Stimulated activated CD8-positive, alpha-beta memory T cell treated with anti-CD3 and anti-CD28 coated beads, Interleukin-4, amount 100 ng/mL, for 4 hours (primary cell): ENCODE measurements at places on chromosomes 5 and 9.

DNA sequence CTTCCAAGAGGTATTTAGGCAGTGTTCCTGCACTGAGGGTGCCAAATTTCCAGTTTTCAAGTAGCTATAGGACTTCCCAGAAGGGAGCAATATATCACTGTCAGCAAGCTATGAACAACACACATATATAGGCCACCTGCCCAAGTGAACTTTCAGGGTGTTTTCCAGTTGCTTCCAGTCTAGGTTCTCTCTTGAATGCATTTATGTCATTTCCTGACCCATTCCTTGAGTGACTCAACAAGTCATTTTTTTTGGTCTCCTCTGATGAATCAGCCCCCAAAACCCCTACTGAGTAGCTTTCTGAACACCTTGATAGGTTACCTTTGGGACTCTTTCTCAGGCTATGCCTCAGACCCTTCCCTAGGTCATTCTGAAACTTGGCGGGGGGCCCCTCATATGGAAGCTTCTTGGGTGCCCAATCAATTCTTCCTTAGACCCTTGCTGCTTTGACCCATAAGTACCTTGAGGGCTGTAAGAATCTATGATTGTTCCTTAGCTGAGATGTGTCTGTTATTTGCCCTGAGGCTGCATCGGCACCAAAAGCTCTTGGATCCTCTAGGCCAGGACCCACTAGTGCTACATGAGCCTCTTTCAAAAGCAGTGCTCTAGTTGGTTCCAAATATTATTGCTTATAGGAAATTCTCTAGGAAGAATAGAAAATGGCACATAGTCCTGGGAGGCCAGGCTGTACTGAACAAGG, 12.4 kb downstream of the DNAJB5 start:
- DNase-seq = no peak

GRCh38 chr9:134989206-134990065, 71.7 kb upstream of the FCN1 start:
- DNase-seq = no peak

GRCh38 chr5:74321326-74321725, 319.2 kb downstream of the ENC1 start:
- DNase-seq = no peak

- DNase-seq = no peak
Observed at GRCh38 chr9:91347377-91347776, 14.3 kb downstream of the AUH start.

DNA sequence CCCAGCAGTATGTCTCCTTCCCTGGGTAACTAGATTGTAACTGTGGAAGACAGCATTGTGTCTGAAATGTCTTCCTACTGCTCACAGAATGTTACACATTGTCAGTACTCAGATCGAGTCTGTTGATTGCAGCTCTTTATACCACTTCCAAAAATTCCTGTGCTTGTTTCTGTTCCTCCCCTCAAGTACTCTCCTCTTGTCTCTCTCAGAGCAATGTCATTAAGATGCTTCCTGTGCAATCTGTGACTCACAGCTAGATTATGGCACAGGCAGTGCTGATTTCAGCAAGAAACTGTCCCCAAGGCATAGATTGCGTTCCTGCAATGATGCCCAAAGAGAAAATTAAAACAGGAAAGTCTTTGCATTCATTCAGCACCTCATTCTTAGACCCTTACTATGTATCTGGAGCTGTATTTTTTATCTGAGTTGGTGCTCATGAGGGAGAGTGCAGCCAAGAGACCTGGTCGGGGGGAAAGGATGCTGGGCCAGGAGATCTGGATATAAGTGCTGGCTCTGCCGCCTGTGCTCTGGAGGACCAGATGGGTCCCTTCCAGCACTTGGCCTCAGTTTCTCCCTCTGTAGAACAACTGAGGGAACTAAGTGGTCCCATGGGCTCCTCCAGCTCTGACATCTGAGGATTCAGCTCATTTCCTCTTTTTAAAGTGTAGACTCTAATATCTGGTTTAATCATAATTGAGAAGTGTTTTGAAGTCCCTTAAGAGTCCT, 40.8 kb upstream of the GNPDA1 start:
- no peak for DNase-seq

DNA sequence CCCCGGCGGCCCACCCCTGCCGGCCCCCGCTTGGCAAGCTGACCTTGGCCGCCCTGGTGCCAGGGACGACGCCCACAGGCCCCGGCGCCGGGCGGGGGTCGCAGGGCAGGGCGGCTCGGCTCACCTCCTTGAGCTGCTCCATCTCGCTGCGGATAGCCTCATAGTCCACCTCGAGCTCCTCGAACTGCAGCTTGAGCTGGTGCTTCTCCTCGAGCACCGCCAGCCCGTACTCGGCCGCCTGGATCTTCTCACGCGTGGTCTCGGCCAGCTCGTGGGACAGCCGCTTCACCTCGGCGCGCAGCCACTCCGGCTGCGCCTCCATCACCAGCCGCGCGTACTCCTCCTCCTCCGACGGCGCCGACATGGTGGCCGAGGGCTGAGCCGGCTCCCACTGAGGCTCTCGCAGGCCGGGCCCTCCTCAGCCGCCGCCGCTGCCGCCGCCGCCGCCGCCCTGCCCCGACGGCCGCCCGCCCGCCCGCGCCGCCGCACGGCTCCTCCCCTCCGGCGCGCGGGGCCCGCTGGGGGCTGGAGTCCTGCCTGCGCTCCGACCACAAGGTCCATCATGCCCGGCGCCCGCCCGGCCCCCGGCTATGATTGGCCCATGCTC, at the start of gene BICD2:
BICD2 (minus strand) TSS at position 453 of the 607 bp plus-strand sequence; CDS start at position 364, 89 bp downstream.
- no peak for DNase-seq

GRCh38 chr5:156540491-156540890, 213.5 kb downstream of the SGCD start:
- no peak for DNase-seq

DNA sequence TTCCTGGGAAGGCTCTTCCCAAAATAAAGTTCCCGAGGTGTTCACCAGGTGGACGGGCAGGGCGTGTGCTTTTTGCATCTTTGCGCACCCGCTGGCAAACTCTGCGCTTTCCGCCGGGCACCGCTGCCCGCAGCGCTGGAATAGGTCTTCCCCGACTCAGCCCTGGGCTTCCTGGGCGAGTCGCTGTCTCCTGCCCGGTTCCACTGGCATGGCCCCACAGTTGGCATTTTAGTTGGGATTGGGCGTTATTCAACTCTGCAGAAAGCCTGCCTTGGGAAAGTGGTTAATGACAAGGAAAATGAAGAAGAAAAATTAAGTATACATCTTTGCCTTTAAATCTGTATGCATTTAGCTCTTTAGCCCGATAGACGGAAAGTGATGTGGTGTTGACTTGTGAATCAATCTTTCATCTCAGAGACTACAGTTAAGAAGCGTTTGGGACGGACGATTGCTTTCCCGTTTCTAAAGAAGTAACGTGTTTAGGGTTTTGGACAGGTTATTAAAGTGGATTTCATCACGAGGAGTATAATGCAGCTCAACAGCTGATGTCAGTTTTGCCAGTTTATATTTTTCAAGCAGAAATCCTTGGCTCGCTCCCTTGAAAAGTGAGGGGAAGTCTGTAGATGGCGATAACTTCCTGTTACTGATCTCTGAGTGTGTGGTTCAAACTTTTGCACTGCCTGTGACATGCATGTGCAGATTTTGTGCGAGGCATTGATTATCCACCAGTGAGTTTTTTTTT, 946 bp downstream of the ADCY2 start:
- no peak for DNase-seq

DNA sequence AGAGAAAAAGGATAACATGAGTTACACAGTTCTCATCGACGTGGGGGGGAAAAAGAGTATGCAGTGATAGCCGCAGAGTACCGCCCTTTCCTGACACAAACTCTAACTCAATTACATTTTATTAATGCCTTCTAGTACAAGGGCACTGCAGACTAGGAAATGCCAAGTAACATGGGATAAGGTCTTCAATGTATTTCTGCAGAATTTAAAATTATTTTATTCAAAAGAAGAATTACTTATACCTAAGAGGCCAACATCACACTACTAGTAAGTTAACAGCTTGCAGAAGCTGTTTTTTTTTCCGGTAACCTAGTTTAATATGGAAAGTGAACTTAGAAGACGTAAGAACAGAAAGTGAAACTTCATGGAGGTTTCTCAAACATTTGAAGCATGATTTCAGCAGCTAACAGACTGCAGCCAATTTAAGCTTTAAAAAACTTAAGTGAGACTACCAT, 3.9 kb downstream of the SETX start:
- no peak for DNase-seq

DNA sequence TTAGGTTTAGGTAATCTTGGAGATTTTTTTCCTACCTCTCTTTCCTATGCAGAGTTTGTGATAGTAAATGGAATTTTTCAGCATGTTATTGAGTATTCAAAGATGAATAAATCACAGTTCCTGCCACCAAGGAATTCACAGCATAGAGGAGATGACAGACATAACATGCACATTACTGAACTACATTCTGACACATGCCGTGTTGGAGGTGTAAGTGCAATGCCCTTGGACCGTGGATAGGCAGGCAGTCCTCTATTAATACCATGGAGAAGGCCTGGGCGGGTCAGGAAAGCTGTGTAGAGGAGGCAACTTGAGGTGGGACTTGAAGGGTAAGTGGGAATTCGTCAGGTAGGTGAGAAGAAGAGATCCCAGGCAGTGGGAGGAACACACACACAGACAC, 43.9 kb downstream of the MCCC2 start:
- DNase-seq = no peak

GRCh38 chr9:91571036-91571435, 147.4 kb upstream of the NFIL3 start:
- no peak for DNase-seq

DNA sequence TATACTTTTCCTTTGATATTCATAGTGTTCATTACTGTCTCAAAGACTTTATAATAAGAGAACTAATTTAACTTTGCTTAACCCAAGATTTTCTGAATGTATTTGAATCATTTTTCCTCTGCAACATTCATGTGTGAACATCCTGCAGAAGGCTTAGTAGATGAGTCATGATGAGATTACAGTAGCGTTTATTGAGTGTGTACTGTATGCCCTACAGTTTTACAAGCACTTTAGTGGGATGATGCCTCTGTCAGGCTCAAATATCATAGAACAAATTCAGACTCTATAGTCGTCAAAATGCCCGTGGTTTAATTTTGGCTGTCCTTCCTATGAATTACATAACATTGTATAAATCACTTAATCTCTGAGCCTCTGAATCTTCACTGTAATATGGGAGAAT, 41.2 kb downstream of the FYB1 start:
- DNase-seq = no peak

DNA sequence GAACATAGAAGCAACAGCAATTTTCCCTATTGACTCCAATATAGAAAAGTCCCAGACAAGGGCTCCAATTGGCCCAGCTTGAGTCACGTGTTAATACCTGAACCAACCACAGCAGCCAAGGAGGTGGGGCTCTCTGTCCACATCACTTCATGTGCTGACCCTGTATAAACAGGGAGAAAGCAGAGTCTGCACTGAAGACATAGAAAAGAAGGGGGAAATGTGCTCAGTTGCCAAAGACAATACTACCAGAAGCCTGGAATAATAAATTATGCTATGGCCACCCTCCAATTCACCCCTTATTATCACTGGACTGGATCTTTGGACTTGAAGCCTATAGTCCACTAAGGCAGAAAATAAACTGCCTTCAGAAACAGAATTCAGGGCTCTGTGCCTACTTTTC, 275.4 kb downstream of the EPB41L4A start:
- DNase-seq = no peak

DNA sequence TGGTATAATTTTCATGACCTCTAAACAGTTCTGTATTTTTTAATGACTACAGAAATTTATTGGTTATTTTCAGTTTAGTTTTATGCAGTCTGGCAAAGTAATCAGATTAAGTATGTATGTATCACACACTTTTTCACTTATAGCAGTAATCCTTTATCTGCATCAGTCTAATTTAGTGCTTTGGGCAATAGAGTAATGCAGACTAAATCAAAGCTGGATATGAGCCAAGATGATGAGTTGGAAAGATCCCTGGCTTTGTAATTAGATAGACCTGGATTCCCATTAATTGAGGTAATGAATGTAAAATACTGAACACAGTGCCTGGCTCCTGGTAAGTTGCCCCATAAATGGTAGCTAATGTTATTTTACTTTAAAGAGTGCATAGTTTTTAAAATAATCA, 215.4 kb upstream of the TLX3 start:
- DNase-seq = no peak

DNA sequence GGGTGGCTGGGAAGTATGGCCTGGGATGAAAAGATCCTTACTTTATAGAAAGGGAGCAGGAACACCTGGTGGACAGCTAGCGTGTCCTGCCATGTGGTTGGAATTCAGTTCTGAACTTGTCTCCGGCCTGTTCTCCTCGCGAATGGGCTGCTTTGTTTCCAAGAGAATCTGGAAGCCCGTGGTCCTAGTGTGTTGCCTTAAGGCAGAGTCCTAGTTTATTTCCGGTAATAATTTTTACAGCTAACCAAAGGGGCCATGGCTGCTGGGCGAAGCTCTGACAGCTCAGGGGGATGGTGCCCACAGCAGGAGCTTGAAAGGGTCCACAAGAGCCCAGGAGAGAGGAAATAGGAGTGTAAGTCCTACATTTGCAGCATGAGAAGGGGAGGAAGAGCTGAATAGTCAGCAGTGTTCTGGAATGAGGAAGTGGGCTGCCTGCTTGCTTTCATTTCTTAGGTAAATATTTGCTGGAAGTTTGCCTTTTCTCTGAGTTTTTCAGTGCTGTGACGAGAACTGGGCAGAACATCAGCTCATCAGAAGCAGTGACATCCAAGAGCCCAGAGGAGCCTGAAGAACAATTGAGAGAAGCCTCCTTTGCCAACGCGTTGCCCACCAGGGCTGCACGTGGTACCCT, 13.1 kb upstream of the IGFBPL1 start:
- DNase-seq = no peak

DNA sequence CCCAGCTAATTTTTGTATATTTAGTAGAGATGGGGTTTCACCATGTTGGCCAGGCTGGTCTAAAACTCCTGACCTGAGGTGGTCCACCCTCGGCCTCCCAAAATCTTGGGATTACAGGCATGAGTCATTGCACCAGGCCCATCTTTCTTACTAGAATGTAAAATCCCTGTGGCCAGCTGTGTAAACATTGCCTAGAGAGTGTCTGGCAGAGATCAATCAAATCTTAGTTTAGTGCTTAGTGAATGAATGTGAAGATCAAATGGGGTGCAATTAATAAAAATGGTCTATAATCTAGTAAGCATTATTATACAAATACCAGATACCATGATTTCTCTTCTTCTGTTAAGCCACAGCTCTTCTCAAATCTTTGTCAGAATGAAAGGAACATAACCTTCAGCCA, 289.9 kb downstream of the KCTD16 start:
- no peak for DNase-seq

GRCh38 chr9:71769175-71770161, 1.2 kb upstream of the CEMIP2 start:
- peak; percentile 45 for DNase-seq

DNA sequence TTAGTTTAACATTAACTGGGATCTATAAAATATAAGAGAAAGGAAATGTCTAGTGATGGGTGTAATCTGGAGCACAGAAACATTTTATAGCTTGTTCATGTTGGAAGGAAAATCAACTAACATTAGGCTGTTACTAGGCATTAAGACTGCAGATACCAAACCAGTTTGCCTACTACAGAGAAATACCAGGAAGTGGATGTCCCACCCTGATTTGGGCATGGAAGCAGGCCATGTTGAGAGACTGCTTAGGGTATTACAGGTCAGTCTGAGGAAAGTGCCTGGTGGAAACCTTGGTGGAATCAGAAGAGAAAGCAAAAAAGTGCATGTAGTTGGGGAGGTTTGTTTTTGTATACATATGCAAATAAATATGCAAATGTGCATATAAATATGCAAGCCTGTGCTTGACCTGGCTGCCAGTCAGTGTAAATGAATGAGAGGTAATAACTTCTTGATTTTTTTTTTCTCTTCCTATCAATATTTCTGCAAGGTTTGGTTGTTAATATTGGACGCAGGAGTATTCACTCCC, 9.6 kb upstream of the CCDC112 start:
- DNase-seq = no peak
